NCI-H187 (cell line): ENCODE measurements at places on chromosomes 3 and 15.

DNA sequence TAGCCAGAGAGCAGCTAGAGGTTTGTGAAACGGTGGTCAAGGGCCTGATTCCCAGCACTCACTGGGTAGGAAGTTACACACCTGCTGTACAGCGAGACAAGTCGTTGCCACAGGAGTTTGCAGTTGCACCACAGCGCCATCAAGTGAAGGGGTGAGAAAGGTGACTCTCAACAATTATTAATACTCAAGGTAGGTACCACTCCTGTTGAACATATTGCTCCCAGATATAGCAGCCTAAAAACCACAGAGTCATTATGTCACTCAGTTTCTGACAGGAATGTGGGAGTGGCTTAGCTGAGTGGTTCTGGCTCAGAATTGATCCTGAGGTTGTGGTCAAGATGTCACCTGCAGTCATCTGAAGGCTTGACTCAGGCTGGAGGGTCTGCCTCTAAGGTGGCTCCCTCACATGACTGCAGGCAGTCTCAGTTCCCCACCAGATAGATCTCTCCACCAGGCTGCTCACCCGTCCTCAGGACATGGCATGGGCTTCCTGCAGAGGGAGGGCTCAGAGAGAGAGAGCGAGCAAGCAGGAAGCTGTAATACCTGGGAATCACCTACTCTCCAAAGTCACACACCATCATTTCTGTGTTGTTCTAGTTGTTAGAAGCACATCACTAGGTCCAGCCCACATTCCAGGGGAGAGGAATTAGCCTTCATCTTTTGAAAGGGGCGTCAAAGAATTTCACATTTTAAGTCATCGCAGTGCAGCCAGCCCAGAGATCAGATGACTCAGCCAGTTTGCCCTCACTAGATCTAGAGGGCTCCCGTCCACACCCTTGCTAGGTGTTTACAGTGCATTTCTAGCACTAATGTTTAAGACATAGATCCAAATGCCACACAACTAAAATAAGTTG lies 17.0 kb upstream of the ANO10 start:
- peak; percentile 0 for DNase-seq

DNA sequence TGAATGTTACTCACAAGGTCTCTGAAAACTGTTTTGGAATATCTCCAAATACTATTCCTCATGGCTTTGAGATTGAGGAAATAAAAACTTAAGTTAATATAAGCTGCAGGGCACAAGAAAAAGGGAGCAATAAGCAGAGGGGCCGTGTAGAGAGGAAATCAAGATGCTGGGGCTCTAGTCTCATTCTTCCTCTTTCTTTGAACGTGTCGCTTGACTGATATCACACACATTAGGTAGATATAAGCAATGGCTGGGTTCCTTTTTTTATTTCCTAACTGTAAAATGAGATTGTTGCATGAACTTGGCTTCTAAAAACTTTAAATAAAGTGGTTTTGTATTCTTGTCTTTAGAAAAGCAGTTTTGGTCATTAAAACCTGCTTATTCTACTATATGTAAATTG lies 326.7 kb upstream of the ROPN1 start:
- no peak for DNase-seq

- no peak for DNase-seq
Observed at GRCh38 chr3:107841831-107842230, 249.0 kb downstream of the CD47 start.

GRCh38 chr15:60787837-60788691 lies 309.1 kb upstream of the ICE2 start:
- no peak for DNase-seq

DNA sequence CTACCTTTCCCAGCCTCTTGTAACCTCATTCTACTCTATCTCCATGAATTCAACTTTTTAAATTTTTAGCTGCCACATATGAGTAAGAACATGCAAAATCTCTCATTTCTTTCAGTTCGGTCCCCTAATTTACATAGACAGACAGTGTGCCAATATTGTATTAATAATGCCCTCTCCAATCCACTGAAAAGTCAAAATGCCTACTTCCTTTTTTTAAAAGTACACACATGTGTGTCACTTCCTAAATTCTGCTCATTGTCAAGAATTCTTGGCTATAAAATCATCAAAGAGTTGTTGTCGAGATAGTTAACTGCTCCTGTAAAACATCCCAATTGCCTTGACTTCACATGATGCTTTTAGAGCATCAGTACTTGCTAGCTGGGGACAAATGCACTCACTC lies 84.2 kb upstream of the IL12A start:
- DNase-seq: no peak

DNA sequence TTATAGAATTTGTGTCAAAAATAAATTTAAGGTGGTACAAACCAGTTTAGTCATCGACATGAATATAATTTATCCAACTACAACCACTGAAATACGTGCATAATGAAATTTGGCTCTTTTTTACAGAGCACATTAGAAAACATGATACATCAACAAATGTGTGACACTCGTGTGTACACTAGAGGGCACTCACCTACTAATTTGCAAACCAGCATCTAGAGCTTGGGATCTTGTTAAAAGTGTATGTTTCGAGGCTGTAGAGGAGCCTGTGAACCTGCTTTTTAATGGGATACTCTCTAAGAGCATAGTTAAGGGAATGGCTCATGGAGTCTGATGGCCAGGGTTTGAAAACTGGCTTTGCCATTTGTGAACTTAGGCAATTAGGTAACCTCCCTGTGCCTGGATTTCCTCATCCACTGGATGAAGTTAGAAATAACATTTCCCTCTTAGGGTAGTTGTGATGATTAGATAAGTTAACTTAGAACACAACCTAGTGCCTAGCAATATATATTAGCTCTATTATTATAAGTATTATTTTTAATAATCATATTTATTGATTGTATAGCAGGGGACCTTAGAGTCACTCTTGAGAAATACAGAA lies 8.8 kb upstream of the CPOX start:
- DNase-seq: no peak

DNA sequence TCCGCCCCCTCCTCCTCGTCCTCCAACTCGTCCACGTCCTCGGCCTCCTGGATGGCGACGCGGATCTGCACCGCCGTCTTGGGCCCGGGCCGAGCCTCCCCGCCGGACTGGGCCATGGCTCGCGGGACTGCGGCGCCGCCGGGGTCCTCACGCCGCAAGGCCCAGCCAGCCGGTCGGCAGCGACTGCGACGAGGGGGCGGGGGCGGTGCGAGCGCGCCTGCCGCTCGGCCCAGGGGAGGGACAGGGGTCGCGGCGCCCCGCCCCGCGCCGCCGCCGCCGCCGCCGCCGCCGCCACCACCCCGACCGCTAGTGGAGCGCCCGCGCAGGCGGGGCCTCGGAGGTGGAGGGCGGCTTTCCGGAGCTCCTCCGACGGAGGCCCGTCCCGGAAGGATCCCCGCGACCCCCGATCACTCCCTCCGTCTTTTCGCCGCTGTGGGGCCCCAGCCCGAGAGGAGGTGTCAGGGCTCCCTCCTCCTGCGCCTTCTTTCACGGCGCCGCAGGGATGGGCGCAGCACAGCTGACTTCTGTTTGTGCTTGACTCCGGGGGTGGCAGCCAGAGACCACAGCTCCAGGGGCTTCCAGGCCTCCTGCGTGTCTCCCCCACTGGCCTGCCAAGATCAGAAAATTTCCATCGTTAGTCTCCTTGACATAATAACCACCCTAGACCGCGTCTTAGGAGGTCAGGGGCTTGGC lies at the start of gene LARP6:
Gene LARP6 (minus strand): TSS at position 185 of the 693 bp plus-strand sequence. CDS start 69 bp downstream, at position 116.
- peak; percentile 8 for DNase-seq

GRCh38 chr3:43307226-43307625 lies 20.9 kb downstream of the SNRK start:
- DNase-seq: no peak

GRCh38 chr3:174397848-174398247 lies 461.3 kb upstream of the NAALADL2 start:
- DNase-seq: no peak

- no peak for DNase-seq
Observed at GRCh38 chr3:30693470-30694120, 87.2 kb downstream of the TGFBR2 start.

GRCh38 chr3:122353215-122353614 lies 28.2 kb downstream of the CSTA start:
- DNase-seq: no peak
